ENCODE measurements at places on chromosomes 16 and 17.

- DNase-seq = no peak
Measured at GRCh38 chr16:76195056-76195455, 82.1 kb upstream of the CNTNAP4 start.

GRCh38 chr16:25896411-25896810 is 204.7 kb downstream of the HS3ST4 start:
- no peak for DNase-seq

DNA sequence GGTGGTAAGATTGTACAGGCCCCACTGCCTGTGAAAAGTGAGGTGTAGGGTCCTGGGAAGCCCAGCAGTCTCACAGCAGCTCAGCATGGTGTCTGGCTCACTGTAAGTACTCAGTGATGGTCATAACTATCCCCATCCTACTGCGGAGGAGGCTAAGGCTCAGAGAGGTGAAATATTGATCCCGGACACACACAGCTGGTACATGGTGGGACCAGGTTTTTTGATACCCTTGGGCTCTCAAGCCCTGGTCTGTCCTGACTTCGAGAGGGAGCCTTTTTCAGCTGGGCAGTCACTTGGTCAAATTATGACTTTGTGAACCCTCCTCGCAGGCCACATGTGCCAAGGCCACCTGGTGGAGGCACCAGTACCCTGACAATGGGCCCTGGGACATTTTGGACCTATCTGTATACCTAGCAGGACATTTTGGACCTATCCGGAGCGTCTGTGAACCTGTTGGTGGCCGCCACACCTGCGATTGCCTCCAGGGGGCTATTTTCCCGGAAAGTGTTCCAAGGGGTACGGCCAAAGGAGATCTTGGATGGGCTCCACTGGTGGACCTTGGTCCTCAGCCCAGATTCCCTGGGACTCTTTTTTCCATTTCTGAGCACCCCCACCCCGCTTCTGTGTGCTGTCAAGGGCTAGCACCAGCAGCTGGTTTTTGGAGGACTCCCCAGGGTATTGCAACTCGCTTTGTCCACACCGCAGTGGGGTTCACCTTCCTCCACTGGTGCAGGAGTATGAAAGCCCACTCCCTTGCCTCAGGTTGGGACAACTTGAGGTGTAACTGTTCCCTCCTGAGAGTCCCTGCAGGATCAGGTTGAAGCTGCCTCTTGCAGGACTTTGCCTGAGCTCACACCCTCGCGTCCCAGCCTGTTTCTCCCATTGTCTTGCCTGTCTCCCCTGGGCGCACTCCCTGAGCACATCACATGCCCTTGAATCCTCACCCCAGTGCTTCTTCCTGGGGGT is 83.6 kb upstream of the NKD1 start:
- no peak for DNase-seq

- DNase-seq = no peak
Measured at GRCh38 chr16:56603589-56603988, 4.8 kb upstream of the MT2A start.

DNA sequence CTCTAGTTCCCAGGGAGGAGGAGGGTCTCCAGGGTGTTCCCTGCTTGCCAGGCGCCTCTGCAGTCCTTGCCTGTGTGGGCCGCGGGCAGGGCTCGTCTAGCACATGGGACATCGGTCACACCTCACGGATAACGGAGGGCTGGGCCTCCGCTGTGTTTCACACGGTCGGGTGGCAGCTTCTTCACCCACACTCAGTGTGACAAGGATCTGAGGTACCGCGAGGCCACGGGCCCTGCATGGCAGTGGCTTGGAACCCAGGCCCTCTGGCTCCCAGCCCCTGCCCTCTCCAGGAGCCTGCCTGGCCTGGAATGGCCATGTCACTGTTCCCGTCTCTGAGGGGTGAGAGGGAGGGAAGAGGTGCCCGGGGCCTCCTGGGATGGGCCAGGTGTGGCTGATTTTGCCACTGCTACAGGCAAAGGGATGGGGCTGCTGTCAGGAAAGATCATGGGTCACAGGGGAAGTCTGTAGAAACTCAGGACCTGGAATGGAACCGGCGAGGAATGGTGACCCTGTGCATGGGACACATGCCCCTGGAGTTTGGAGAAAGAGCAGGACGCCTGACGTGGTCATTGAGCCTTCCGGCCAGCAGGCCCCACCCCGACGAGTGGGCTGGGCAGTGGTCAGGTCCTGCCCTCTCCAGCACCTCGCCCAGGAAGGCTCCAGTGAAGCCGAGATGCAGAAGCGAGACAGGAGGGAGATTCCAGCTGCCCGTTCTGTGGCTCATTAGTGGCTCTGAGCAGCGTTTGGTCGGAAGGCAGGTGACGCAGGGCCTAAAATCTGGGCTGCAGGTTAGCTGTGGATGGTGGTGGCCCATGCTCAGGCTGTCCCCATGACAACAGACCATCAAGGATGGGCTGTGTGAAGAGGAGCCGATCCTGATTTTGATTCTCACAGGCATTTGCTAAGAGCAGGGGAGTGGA is 76.5 kb upstream of the GSE1 start:
- no peak for DNase-seq

- DNase-seq = no peak
Measured at GRCh38 chr16:58459344-58460218, 40.4 kb upstream of the NDRG4 start.

Measured in cortex of kidney (tissue), 1 donor.